Foreskin fibroblast (primary cell): ENCODE measurements at places on chromosomes 1 and 21.

DNA sequence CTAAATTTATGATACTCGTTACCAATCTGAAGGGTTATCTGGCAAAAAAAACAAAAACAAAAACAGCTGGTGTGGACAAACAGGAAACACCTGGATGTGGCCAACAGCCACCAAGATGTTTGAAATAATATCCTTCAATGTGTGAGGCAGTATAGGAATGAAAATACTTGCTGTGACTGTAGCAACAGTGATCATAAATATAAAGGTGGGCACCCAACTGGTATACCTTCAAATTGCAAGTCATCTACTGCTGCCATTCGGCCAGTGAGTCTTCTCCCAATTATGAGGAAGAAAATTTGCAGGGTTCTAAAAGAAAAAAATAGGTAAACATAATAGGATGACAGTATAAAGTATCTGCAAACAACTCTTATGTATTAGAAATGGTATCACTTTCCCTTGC lies 916 bp downstream of the YIPF1 start:
- DNase-seq: no peak

- peak; percentile 81 for DNase-seq
Observed at GRCh38 chr1:113871597-113872113, at the start of gene PTPN22. TSS of gene PTPN22 (minus strand) at chr1:113871712.

DNA sequence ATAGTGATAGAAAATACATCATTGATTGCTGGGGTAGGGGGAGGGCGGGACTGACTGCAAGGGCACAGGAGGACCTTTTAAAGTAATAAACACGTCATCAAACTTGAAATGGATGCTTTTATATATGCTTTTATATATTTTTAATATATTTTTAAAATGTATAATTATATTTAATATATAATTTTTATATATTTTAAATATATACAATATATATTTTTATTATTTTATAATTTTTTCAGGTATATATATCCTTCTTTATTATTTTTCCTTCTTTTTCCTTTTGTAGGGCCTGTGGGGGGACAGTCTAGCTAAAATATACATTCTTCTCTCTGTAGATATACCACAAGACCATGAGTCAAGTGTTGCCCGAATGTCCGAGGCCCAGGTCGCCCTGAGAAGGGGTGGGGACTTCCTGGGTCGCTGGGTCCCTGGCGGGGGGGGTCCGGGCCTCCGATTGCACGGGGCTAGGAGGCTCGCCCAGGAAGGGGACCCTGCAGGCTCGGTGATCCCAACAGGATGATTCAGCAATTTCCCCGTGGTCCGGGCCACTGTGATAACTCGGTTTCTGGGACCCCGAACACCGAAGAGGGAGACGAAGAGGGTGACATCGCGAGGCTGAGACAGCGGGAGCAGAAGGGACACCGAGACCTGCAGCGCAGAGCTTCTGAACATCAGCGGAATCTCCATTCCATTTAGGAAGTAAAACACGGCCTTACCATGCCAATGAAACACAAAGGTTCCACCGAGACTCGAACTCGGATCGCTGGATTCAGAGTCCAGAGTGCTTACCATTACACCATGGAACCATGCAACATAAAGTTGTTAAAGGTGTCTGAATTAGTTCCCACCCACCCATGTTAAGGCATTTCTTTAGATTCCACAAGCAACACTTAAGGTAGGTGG lies 112.5 kb upstream of the NBPF11 start:
- DNase-seq: peak; percentile 36

DNA sequence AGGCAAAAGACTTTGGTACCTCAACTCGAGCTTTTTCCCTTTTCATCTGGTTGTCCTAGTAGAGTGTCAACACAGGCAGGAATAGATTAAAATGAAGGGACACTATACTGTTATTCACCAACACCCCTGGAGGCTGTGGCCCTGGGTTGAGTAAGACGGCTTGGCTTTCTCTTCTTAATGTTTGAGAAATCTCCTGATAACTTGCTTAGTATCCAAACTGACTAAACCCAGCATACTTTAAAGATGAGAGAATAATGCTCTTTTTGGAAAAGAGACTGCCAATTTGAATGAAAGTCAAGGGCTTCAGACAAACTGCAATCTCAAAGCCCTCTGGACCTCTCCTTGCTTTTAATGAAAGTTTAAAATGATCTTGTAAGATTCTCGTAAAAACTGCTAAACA lies 2.6 kb upstream of the SLC30A1 start:
- DNase-seq: peak; percentile 73

- no peak for DNase-seq
Observed at GRCh38 chr1:10237157-10237539, 26.8 kb downstream of the KIF1B start.

- DNase-seq: no peak
Observed at GRCh38 chr1:3912809-3913685, 13.0 kb upstream of the C1orf174 start.
